ENCODE measurements at places on chromosomes 4 and X.

DNA sequence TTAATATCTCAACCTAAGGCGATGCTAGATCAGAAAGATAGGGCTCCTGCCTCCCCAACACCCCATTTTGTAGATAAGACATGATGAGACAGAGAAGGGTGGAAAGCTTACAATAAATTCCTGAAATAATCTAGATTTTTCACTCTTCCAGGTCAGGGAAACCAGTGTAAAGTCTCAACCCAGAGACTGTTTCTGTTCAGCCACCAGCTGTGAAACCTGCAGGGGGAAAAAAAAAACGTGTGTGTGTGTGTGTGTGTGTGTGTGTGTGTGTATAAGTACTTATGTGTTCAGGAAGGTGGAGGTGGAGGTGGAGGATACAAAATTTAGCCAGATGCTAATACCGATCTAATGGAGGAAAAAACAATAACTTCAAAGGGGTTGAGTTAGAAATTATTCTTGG lies 773 bp upstream of the ITM2A start:
- no peak for DNase-seq

DNA sequence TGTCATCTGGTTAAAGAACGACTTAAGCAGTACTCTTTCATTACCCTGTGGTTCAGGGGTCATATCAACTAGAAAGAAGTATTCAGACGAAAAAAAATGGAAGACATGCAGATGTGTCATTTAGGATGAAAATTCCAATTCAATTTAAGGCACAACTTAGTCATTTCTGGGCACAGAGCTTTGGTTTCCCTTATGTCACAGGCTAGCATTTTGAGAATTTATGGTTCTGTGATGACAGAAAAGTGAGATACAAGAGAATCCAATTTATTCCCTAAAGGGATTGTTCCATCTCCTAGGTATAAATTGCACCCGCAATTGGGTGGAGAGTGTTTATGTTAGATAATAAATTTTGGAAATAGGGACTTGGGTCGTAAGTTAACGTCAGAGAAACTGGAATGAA lies 306.6 kb downstream of the STK32B start:
- no peak for DNase-seq

DNA sequence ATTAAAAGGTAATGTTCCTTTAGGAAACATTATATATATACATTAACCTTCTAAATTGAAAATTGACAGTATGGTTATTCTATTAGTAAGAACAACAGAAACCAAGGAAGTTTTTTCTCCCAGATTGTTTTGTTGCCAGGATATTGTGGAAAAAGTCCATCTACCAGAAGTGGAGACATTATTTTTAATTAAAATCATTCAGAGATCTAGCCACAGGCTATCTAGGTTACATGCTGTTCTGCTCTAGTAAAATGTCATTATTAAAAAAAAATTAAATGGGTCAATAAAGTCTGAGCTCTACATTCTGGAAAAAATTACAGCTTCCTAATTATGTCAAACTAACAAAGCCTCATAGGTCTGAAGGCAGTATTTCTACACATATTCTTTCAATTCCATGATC lies 74.3 kb downstream of the NSG1 start:
- no peak for DNase-seq

DNA sequence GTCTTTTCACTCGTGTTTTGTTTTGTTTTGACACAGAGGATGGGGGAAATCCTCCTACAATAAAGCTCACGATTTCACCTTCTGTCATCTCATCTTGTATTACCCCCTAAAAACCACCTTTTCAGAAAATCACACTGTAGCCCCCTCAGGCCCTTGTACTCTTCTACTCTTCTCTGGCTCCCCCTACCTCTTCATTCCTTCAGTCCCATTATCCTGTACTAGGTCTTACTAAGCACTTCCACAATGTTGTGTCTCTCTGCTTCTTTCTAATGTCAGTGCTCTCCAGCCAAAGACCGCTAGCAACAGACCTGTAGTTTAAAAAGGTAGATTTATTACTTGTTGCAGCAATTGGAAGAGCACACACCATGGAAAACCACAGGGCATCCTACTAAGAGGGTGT lies 30.0 kb upstream of the RNF128 start:
- DNase-seq, result no peak

GRCh38 chrX:52995135-52995986 lies 37.0 kb upstream of the FAM156A start:
- peak; percentile 93 for DNase-seq

- no peak for DNase-seq
Measured at GRCh38 chrX:130027569-130027968, 45.1 kb downstream of the BCORL1 start.

DNA sequence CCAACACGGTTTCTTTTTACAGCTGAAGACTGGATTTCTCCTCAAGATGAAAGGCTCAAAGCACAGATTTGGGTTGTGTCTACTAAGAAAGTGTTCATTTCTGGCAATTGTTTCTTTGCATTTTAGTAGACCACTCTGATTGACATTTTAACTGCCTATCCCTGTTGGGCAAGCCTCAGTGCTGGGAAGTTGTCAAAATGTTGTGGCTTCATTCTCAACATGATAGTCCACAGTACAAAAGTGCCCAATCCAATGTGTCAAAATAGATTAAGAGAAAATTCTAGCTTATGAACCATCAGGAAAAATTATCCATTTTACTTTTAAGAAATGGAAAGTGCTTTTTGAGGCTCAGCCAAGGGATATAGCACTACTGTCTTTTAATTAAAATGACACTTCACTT lies 323.9 kb upstream of the PRPS2 start:
- DNase-seq, result no peak

DNA sequence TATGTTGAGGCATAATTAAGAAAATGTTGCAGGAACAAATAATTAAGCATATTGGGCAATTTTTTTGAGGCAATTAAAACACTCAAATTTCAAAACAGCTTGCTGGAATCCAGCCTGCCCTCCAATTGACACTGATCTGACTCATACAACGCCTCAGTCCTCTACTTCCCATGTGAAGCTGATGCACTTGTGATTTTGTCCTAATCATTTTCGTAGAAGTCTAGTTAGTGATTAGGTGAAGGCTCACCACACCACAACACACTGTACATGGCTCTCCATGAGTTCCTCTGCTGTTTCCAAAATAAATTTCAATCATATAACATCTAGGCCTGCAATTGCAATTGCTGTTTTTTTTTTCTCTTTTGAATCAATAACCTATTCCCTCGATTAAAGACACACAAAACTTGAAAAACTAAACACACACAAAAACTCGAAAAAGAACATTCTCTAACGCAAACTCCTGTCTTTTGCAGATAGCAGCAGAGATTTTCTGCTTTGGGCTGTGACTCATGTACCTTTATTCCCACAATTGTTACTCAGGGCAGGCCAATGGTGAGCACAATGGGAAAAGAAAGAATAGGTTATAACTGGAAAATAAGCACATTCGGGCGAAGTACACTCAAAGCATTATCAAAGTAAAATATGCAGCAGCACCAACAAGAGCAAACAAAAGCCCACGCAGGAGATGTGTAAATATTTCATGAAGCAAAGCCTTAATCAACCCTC lies 1.7 kb downstream of the GPRIN3 start:
- peak; percentile 35 for DNase-seq

GRCh38 chr4:111027526-111027925 lies 404.6 kb upstream of the PITX2 start:
- no peak for DNase-seq

DNA sequence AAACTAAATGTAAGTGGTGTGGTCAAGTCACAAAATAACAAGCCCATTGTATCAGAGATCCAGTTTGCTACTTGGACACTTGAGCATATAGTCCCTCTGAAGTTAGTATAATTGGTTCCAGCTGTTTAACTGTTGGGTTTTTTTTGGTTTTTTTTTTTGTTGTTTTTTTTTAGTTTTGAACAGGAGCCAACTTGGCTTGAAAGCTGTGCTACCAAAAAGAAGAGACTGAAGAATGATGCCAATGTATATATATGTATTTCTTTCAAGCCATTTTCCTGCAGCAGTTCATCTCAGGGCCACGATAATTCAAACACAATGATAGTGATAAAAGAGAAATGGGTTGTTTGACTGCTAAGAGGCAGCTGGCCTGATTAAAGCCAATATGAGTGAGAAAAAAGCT lies 138.3 kb downstream of the PCDH18 start:
- DNase-seq, result no peak

GRCh38 chr4:10123227-10124101 lies 6.9 kb upstream of the WDR1 start:
- no peak for DNase-seq

DNA sequence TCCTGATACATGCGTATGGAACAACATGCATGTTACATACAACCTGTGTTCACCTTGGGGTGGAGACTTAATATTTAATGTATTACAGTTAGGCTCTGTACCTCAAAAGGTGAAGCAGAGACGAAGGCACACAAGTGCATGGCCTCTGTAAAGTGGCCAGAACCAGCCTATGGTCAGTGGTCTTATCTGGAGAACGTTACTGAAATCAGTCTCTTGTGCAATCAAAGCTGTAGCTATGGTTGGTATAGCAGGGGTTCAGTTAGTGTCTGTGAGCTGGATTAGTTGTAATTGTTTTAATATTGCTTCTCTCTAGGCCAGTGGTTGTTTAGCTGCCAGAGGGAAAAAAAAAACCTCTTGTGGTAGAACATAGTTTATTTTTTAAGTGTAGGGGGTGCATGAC lies 2.2 kb upstream of the TMEM33 start:
- no peak for DNase-seq

DNA sequence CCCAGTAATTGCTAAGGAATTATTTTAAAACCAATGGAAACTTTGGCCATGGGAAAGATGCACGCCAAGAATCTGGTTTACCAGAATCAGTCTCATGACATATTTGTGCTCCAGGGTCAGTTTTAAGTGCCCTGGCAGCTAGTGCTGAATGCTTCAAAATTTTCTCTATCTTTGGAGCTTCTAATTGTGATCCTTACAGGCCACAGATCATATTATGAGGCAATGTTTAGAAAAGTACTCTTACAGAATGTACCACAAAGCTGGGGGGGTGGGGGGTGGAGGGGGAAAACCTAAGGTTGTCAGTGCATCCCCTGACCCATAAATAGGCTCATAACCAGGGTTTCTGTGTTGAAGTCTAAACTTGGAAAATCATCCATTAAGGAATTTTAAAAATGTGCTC lies 514.5 kb downstream of the INPP4B start:
- no peak for DNase-seq

DNA sequence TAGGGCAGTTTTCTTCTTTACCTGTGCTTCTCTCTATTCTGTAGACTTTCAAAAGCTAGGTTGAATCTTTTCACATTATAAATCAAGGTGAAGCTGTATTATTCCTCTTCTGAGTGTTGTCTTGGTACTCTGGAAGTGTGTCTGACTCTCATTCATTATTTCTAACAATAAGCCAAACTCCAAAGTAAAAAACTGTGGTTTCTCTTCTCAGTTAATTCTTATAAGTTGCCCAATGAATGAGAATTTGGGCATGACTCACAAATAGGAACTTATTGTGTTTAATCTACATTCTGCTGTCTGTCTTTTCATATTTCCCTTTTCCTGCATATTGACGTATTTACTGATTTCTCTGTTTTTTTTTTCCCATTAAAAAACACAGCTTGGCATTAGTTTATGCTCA lies 714.5 kb downstream of the CCSER1 start:
- DNase-seq, result no peak

GRCh38 chr4:78207951-78208350 lies 150.8 kb downstream of the FRAS1 start:
- no peak for DNase-seq

GRCh38 chr4:105966051-105966450 lies 70.8 kb downstream of the NPNT start:
- no peak for DNase-seq

DNA sequence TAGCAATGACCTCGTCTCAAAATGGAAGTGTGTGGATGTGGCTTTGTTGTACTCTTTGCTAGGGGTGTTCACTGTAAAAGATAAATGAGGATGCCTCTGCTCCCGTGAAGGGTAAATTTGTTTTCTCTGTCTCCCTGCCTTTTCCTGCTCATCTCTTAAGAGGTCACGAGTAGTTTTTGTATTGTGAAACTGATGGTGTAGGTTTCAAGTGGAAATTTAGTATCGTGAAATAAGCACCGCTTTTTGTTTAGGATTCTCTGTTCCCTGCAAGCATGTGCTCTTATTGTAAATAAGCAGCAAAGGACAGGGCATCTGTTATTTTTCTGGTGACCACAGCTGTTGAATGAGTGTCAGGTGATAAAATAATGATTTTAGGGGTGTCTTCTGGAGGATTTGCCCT lies 104.6 kb downstream of the PHEX start:
- no peak for DNase-seq

GRCh38 chrX:53768451-53768850 lies 81.9 kb upstream of the HUWE1 start:
- no peak for DNase-seq

DNA sequence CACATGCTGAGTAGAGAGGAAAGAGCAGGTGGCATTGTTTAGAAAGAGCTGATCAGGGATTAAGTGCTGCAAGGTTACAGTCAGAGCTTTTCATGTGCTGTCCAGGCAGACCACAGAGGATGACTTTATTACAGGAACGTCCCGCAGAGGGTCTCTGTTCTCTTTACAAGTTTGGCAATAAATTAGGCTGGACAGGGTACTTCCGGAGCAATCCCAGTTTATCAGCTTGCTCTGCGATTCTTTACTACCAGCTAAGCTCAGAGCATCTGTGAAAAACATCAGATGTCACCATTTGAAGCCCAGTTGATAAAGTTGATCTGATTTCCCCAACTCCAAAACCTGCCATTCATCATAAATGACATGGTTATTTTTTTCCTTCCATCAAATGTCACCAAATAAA lies 633.1 kb downstream of the NLGN4X start:
- DNase-seq, result no peak

DNA sequence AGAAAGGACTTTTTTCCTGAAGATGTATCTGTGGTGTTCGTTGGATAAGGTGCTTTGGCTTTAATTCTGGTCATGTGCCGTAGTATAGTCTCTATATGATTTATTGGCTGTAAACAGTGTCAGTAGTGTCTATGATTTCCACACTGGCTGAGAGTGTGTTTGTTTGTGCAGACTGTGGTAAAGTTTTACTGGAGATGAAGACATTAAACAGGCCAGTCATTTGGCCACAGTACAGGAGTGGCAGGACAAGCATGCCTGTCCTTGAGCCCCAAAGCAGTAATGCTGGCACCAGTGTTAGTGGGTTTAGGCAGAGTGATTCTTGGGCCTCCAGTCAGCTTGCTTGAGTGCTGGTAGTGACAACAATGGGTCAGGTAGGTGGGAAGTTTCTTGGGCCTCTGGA lies 1023.9 kb upstream of the GRID2 start:
- no peak for DNase-seq

- DNase-seq, result no peak
Measured at GRCh38 chr4:160235285-160235684, 1132.4 kb downstream of the RAPGEF2 start.
